Subcutaneous adipose tissue (tissue), 4 donors: ENCODE measurements at places on chromosomes 7 and 10. TPM values are rescaled to one million over a fixed set of nuclear protein-coding genes. Genes with fewer than 3 reads are reported as not detected.

The CCL26 gene
- not detected for total RNA-seq

The BCCIP gene
- 33.7 TPM for total RNA-seq

The ZNF467 gene
- total RNA-seq, result 3.6 TPM

The ADAM12 gene
- 20.4 TPM for total RNA-seq

The TMEM229A gene
- not detected for total RNA-seq

The NPFFR1 gene
- not detected for total RNA-seq

The ACSM6 gene
- not detected for total RNA-seq

The CRCP gene
- 39.4 TPM for total RNA-seq

The DGKB gene
- total RNA-seq, result not detected

The LBX1 gene
- not detected for total RNA-seq

The COBL gene
- 0.51 TPM for total RNA-seq

The TFPI2 gene
- 1.2 TPM for total RNA-seq

The AQP1 gene
- 74.8 TPM for total RNA-seq

The PRSS37 gene
- not detected for total RNA-seq

The CYP3A4 gene
- total RNA-seq, result not detected

The ARHGEF35 gene
- 4.9 TPM for total RNA-seq

The SRRM3 gene
- 2.6 TPM for total RNA-seq

The HOXA4 gene
- total RNA-seq, result 1.2 TPM

The CCDC146 gene
- 15.8 TPM for total RNA-seq

The KCNH2 gene
- 0.22 TPM for total RNA-seq

The MAP3K8 gene
- 30.3 TPM for total RNA-seq

The RNF32 gene
- total RNA-seq, result not detected

The CPA4 gene
- not detected for total RNA-seq

The SHTN1 gene
- 8.1 TPM for total RNA-seq

The CYP2C18 gene
- total RNA-seq, result not detected

The PPP1R17 gene
- total RNA-seq, result not detected

The WASHC2A gene
- 41.0 TPM for total RNA-seq

The MOGAT3 gene
- not detected for total RNA-seq

The NEUROG3 gene
- total RNA-seq, result not detected

The PHKG1 gene
- 1.1 TPM for total RNA-seq

The ARHGAP22 gene
- 2.1 TPM for total RNA-seq

The FAM131B gene
- not detected for total RNA-seq

The ATOH7 gene
- not detected for total RNA-seq

The SPACDR gene
- total RNA-seq, result not detected

The CALML5 gene
- total RNA-seq, result not detected

The UTF1 gene
- not detected for total RNA-seq

The IKZF1 gene
- 10.0 TPM for total RNA-seq

The COA1 gene
- total RNA-seq, result 64.0 TPM

The SPDYE5 gene
- total RNA-seq, result not detected

The ZNF365 gene
- total RNA-seq, result not detected
